CD8-positive, alpha-beta memory T cell (primary cell): ENCODE measurements at places on chromosomes 7 and 10. TPM values are rescaled to one million over a fixed set of nuclear protein-coding genes. Genes with fewer than 3 reads are reported as not detected.

The CTTNBP2 gene
- total RNA-seq: not detected

GRCh38 chr10:33204031-33204430, 130.4 kb downstream of the NRP1 start:
- no peak for DNase-seq

- no peak for DNase-seq
Measured at GRCh38 chr7:2431260-2431867, 28.0 kb downstream of the CHST12 start.

The TDRD1 gene
- total RNA-seq: 0.13 TPM

DNA sequence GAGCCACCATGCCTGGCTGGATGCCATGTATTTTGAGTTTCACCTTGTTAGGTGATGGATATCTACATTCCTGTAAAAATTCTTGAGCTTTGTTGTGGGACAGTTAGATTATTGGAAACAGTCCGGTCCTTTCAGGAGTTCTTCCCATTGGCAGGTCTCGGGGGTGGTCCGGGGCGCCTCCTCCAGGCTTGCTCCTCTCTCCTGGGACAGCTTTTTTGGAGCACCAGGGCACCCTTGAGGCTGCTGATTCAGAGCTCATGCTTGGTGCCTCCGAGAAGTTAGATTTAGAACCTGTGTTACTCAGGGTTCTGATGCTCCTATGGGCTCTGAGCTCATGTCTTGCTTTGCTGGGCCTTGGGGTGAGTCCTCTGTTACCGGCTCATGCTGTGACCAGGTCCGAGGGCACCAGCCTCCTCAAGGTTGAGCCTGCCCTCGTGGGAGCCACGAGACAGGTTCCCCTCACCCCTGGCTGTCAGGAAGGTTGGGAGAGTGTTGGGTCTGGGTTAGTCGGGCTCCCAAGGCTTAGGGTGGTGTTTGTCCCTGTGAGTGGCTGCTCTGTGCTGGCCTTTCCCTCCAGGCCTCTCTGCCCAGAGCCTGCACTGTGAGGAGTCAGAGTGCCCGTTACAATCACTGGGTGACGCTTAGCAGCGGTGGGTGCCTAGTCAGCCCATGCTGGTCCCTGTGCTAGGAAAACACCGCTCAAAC, 6.0 kb downstream of the SPRN start:
- no peak for DNase-seq

The SYT15 gene
- 0.70 TPM for total RNA-seq

DNA sequence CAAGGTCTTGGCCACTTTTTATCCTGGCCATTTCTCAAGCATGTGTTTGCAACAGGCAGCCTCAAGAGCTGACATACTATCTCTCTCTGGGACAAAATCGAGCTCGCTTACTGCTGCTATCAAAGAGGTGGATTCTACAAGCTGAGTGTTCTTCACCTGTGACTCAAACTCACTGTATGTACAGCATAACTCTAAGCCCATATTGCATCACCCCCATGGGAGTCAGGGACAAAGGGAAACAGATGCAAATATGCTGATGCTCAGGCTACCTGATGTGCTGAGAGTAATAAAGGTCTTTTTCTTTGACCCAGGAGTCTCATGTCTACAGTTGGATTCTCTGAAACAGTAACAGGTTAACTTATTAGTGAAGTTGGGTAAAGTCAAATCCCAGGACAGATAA, 45.2 kb downstream of the PCLO start:
- no peak for DNase-seq

The MUC3A gene
- total RNA-seq: not detected
